ENCODE measurements at places on chromosomes 13 and 19. TPM values are rescaled to one million over a fixed set of nuclear protein-coding genes. Genes with fewer than 3 reads are reported as not detected.

DNA sequence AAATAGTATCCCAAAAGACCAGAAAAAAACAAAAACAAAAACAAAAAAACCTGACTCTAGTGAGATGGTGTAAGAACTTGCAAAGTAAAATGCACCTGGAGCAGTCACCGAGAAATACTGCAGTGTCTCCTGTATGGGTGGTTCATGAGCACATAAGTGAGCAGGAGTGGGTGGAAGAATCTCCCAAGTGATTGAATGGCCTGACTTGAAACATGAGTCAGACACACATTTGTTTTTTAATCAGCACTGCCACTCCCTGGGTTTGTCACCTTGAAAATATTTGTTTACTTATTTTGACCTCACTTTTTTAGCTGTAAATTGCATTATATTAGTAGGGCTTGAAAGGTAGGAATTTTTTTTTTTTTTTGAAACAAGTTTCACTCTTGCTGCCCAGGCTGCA lies 2.0 kb downstream of the ZNF431 start:
- DNase-seq: no peak

GRCh38 chr13:76267216-76267615 lies 619.0 kb downstream of the KCTD12 start:
- no peak for DNase-seq

DNA sequence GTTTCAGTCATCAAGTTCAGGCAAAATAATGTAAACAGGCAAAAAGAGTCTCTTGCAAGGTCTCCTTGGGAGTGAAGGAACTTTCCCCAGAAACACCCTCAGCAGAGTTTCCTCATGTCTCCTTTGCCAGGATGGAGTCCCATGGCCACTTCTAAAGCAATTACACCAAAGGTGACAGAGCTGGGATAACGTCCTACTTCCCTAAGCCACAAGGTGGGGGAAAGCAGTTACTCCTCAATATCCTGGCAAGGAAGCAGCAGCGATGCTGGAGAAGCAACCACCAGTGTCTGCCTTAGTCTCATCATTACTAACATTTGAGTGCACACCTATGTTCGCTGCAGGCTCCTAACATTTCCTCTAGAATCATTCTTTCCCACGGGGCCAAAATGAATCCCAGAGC lies 88.6 kb downstream of the UBL3 start:
- DNase-seq: no peak

DNA sequence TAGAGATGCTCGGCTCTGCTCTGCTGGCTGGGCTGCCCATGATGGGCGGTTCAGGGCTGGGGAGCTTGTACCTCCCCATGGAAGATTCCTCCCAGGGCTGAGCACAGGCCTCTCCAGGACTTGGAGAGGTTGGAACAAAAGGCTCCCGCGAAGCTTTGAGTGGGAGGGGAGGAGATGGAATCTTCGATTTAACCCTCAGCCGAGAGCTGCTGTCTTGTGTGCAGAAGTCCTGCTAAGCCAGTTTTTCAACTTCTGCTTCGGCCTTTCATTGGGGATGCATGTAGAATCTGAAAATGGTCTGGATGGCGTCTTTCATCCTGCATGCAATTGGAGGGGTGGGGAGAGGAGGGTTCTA lies 163.3 kb downstream of the KDM4B start:
- peak; percentile 48 for DNase-seq

- DNase-seq: peak; percentile 64
Measured at GRCh38 chr19:48329167-48329891, 4.0 kb downstream of the EMP3 start.

The SLC10A2 gene
- not detected for total RNA-seq

The ELSPBP1 gene
- 0.47 TPM for total RNA-seq

The SYNE4 gene
- total RNA-seq: 0.70 TPM

The UNC13A gene
- 5.8 TPM for total RNA-seq

All from A673 (cell line).